T-helper 17 cell (primary cell): ENCODE measurements at places on chromosomes 5 and 9. TPM values are rescaled to one million over a fixed set of nuclear protein-coding genes. Genes with fewer than 3 reads are reported as not detected.
A peak's percentile ranks its signal among the peaks of the same experiment; 100 is the strongest.

- peaks cover 5% of the 10 kb centered on the region for H3K27me3 ChIP-seq
- H3K4me3 ChIP-seq: peak overlapping the region; percentile 49
- H3K4me1 ChIP-seq: peaks cover 12% of the 10 kb centered on the region
- H3K27ac ChIP-seq: no peak overlapping the region
These were observed 212.0 kb upstream of the KIF2A start for GRCh38 chr5:62093976-62094375.

The CCDC192 gene
- 0.45 TPM for total RNA-seq

The FOXD4L4 gene
- 0.15 TPM for total RNA-seq

DNA sequence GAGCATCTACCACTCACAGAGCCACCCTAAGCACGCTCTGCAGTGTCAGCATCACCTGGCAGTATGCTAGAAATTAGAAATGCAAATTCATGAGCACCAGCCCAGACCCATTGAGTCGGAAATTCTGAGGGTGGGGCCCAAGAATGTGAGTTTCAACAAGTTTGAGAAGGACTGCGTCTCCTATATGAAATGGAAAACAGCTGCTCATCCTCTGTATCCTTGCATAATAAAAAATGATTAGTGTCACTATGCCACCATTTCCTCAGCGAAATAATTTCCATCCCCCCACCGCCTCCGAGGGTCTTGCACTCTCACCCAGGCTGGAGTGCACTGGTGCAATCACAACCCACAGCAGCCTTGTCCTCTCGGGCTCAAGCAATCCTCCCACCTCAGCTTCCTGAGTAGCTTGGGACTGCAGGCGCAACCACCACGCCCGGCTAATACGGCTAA, 1.3 kb upstream of the IQGAP2 start:
- no peak for DNase-seq
- no peaks in the 10 kb centered on the region for H3K27me3 ChIP-seq
- peaks cover 41% of the 10 kb centered on the region for H3K4me1 ChIP-seq

GRCh38 chr5:169610606-169611005, 26.5 kb upstream of the DOCK2 start:
- H3K4me1 ChIP-seq: no peaks in the 10 kb centered on the region
- no peak overlapping the region for H3K4me3 ChIP-seq
- DNase-seq: no peak
- H3K27me3 ChIP-seq: no peaks in the 10 kb centered on the region
- peaks cover 2% of the 10 kb centered on the region for H3K36me3 ChIP-seq

DNA sequence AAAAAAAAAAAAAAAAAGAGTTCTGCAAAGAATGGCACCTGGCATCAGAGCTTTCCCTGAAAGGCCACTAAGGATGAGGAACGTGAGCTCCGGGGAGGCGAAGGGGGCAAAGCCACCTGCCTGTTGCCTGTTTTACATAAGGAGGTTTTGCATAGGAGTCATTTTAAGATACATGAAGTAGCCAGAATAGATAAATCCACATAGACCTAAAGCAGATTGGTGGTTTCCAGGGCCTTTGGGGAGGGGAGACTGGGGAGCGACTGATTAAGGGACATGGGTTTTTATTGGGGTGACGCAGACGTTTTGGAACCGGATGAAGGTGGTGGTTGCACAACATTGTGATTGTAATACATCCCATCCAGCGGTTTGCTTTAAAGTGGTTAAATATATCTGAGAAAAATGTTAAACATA, 7.1 kb downstream of the NEK6 start:
- no peak overlapping the region for H3K4me3 ChIP-seq
- no peak for DNase-seq
- no peaks in the 10 kb centered on the region for H3K27me3 ChIP-seq
- peaks cover 18% of the 10 kb centered on the region for H3K4me1 ChIP-seq
- no peaks in the 10 kb centered on the region for H3K36me3 ChIP-seq

DNA sequence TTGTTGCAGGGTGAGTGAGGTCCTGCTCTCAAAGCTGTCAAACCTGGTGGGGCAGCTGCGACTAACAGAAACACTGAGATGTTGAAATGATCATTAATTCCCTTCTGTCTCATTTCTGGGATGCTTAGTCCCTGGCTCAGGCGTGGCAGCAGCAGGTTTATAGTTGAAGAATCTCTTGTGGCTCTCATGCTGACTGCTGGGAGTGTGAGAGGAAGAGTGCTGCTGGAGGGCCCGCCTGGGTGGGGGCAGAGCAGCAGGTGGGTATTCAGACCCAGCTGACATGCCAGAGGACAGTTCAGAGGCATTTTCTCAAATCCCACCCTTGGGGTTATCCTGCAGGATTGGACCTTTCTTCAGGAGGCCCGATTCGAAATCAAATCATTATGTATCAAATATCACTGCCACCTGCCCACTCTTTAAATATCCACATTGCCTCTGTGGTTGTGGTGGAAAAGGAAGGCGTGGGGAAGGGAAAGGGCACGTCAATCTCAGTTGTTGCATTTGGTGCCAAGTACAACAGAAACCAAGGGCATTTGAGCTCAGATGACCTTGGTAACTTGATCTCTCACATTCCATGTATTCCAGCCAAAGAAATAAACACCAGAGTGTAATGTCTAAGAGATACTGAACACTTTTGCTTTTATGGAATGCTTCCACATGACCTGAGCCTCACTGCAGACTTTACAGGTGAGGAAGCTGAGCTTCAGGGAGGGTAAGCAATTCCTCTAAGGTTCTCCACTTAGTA, 224.3 kb downstream of the AOPEP start:
- peak overlapping the region; percentile 59 for H3K27ac ChIP-seq
- peaks cover 33% of the 10 kb centered on the region for H3K4me1 ChIP-seq
- H3K4me3 ChIP-seq: peak overlapping the region; percentile 60
- no peak for DNase-seq
- peaks cover 2% of the 10 kb centered on the region for H3K36me3 ChIP-seq

DNA sequence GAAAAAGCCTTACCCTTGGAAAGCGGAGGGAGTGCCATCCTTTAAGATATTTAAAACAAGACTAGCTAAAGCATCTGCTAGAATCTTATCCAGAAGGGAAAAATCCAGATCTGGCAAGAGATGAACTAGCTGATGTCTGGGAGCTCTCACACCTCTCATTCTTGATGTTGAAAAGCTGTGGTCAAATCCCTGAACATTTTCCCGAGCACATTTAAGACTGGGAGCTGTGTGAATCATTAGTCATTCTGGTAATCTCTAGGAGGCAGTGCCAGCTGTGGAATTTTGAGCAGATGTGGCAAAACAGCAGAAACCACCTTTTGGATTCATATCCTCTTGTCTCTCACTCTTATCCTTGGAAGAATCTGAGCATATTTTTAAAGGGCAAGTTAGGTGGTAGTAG, 218.0 kb downstream of the MAN2A1 start:
- H3K27me3 ChIP-seq: peaks cover 6% of the 10 kb centered on the region
- no peaks in the 10 kb centered on the region for H3K4me1 ChIP-seq
- H3K27ac ChIP-seq: no peak overlapping the region
- H3K36me3 ChIP-seq: no peaks in the 10 kb centered on the region

The AQP7 gene
- 1.2 TPM for total RNA-seq

- DNase-seq: no peak
- H3K27me3 ChIP-seq: no peaks in the 10 kb centered on the region
- no peak overlapping the region for H3K4me3 ChIP-seq
- no peaks in the 10 kb centered on the region for H3K36me3 ChIP-seq
- H3K4me1 ChIP-seq: peaks cover 33% of the 10 kb centered on the region
- no peak overlapping the region for H3K27ac ChIP-seq
These were observed 16.8 kb downstream of the GNAQ start for GRCh38 chr9:78014776-78015175.

GRCh38 chr9:13071921-13072320, 207.6 kb downstream of the MPDZ start:
- no peaks in the 10 kb centered on the region for H3K4me1 ChIP-seq
- no peaks in the 10 kb centered on the region for H3K36me3 ChIP-seq
- no peak for DNase-seq
- H3K4me3 ChIP-seq: no peak overlapping the region
- no peak overlapping the region for H3K27ac ChIP-seq
- H3K27me3 ChIP-seq: no peaks in the 10 kb centered on the region

The NKD2 gene
- total RNA-seq: not detected

DNA sequence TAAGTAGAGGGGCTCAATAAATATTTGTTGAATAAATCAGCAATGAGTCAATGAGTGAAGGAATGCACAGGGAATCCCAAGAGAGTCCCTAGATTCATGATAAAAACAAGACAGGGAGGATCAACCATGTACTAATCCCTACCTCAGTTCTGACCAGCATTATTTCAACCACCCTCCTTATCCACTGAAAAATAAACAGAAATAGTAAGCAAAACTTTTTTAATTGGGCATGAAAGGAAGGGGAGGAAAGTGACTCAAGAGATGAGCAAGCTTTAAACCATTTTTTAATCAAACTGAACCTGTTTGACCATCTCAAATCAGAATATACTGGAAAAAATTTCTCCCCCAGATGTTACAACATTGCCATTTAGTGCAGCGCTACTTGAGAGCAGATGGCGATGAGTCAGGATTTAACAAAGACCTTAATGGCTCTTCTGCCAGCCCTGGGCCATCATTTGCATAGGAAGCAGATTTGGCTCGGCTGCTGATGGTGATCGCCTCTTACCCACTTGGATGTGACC, 194.8 kb upstream of the SLC30A5 start:
- peaks cover 6% of the 10 kb centered on the region for H3K4me1 ChIP-seq
- no peak overlapping the region for H3K27ac ChIP-seq
- H3K36me3 ChIP-seq: no peaks in the 10 kb centered on the region
- H3K4me3 ChIP-seq: no peak overlapping the region
- no peak for DNase-seq

The SPARC gene
- total RNA-seq: 12.5 TPM

DNA sequence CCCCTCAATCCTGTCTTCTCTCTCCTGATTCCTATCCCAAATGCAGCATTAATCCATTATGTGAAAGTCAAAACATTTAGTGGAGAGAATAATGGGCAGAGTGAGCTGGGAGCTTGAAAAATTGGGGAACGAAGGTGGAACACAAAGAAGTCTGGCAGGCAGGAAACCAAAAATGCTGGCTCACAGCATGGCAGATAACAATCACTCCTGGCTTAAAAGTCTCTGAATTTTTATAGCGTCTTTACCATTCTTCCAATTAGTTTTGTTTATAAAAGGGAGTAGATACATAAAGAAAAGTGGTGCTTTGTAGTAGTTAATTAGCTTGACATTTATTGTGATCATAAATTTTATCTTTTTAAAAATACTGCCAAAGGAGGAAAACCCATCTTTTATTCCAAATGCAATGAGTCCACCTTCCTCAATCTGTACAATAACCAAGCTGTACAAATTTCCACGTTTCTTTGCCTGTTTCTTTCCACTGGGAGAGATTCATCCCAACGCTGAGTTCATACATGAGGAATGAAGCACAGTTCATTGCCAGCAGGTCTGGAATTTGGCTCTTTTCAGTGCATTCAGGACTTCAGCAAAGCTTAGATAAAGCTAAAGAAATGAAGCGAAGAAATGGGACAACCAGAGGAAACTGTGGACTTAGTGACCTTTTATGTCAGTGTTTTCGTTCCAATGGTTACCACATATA, 174.7 kb downstream of the HMHB1 start:
- H3K4me1 ChIP-seq: peaks cover 6% of the 10 kb centered on the region
- H3K4me3 ChIP-seq: no peak overlapping the region
- no peak for DNase-seq
- H3K27ac ChIP-seq: no peak overlapping the region
- H3K36me3 ChIP-seq: no peaks in the 10 kb centered on the region

The TMED7 gene
- total RNA-seq: 49.0 TPM

The FOXD1 gene
- total RNA-seq: not detected

The PRPF4 gene
- total RNA-seq: 17.8 TPM

The HTR1A gene
- total RNA-seq: not detected

The DNAJA1 gene
- 216 TPM for total RNA-seq

The TLX3 gene
- total RNA-seq: not detected

DNA sequence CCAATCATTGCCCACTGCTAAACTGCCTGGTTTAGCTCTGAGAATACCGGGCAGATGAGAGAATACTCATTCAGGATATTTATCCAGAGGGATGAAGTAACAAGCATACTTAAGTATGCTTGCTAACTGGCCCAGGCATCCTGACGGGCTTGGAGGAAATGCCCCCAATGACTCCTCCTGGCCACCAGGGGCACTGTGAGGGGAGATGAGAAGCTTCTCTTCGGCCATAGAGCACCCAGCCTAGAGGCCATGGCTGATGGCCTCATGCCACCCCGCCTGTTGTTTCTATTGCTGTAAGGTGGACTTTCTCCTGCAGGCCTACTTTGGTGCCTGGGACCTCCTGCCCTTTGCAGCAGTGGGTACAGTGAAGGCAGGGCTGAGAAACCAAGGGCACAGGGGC, 134.5 kb upstream of the FSTL4 start:
- H3K27ac ChIP-seq: no peak overlapping the region
- H3K4me1 ChIP-seq: no peaks in the 10 kb centered on the region
- DNase-seq: no peak
- no peak overlapping the region for H3K4me3 ChIP-seq
- no peaks in the 10 kb centered on the region for H3K36me3 ChIP-seq
- peaks cover 51% of the 10 kb centered on the region for H3K27me3 ChIP-seq
